Jurkat, Clone E6-1 (cell line): ENCODE measurements at places on chromosomes 2 and 18.

GRCh38 chr2:23492337-23492675 is 107.3 kb downstream of the KLHL29 start:
- no peak for DNase-seq

GRCh38 chr2:43068041-43068533 is 158.3 kb downstream of the ZFP36L2 start:
- DNase-seq, result no peak

DNA sequence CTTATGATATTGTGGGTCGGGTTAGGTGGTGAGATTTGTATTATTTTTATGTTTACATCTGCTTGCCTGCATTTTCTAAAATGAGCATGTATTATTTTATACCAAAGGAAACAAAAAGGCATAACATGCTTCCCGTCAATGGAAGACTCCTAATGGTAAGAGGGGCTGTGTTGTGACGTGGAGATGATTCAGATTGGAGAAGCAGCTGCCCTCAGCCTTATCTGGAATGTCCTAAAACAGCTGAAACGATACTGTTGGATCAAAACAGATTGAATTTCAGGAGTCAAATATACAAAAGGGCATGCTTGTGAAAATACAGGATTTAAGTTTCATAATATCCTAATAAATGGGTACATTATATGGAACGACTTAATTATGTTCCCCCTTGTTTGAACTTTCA is 19.0 kb downstream of the DGKD start:
- DNase-seq, result no peak

- no peak for DNase-seq
Measured at GRCh38 chr2:29724282-29724681, 197.1 kb downstream of the ALK start.

GRCh38 chr18:64380117-64380516 is 231.2 kb upstream of the LINC00305 start:
- no peak for DNase-seq

DNA sequence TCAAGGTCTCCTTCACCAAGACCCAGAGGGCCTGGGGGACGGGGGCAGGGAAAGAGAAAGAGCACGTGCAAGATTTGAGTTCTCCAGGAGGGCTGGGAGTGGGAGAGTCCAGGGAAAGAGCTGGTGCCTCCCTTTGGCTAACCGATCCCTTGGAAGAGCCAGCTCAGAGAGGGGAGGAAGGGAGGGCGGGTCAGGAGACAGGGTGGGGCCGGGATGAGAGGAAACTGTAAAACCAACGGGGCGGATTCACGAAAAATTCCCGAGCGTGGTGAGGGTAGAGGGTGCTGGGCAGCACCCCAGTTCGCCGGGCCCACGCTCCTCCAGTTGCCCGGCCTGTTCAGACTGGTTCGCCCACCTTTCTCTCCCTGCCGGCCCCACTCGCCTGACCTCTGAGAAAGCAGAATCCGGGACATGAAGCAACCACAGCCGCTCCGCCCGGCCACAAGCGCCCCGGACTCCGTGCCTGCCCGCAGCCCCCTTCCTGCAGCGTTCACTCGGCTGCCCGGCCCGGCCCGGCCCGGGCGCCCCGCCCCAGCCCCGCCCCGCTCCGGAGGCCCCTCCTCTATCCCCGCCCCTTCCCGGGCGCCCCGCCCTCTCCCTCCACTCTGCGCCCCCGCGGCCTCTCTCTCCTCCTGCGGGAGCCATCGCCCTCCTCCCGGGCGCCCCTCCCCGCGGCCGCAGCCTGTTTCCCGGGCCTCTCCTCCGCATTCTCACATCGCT is 230.9 kb upstream of the SMAD2 start:
- no peak for DNase-seq

GRCh38 chr2:99842451-99842850 is 299.9 kb downstream of the AFF3 start:
- DNase-seq, result no peak

DNA sequence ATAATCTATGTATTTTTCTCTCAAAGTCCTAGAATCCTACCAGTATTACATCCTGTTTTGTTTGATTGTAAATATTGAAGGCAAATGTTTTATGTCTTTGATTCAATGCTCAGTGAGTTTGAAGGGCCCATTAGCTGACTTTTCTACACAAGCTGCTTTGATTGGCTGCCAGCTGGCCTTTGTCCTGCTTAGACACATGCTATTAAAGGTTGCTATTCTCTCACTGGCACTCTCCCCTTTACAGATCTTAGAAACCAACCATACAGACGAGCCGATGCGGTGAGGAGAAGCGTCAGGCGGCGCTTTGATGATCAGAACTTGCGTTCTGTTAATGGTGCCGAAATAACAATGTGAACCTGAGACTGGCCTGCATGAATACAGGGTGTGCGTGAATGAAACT is 69.7 kb downstream of the PRPF40A start:
- no peak for DNase-seq

- DNase-seq, result no peak
Measured at GRCh38 chr2:57981083-57981768, 65.4 kb upstream of the VRK2 start.

DNA sequence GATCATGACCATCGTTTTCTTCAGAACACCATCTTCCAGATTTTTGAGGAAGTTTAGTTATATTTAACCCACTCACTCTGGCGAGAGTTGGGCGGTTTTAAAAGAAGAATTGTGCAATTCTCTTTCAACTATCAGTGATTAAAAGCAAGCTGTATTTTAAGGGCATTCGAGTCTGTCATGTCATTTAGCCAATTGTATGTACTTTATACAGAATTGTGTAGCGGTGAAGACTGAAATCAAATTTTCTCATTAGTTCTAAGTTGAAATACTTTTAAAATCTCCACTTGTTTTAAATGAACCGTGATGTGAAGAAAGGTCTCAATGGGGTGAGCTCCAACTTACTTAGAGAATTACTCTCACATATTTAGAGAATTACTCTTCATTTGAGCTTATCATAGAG is 214.6 kb upstream of the DTNA start:
- DNase-seq, result no peak

DNA sequence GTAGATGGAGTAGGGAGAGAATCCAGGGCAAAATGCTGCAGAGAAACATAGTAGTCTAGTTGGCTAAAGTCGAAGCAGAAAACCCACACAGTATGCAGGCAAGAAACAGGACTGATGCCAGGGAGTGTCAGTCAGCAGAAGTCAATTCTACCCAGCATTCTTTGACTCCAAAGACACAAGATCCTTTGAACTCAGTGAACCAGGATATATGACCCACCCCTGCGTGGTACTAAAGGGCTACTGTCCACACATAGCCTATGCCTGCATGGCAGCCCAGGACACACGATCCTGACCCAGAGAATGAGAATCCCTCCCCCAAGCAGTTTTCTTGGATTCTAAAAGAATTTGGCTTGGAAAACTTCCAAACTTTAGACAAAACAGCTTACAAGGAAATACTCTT is 42.5 kb downstream of the ALK start:
- DNase-seq, result no peak

- no peak for DNase-seq
Measured at GRCh38 chr2:144237830-144238627, 281.9 kb downstream of the ZEB2 start.

GRCh38 chr2:140998577-140998976 is 1132.2 kb downstream of the LRP1B start:
- DNase-seq, result no peak

DNA sequence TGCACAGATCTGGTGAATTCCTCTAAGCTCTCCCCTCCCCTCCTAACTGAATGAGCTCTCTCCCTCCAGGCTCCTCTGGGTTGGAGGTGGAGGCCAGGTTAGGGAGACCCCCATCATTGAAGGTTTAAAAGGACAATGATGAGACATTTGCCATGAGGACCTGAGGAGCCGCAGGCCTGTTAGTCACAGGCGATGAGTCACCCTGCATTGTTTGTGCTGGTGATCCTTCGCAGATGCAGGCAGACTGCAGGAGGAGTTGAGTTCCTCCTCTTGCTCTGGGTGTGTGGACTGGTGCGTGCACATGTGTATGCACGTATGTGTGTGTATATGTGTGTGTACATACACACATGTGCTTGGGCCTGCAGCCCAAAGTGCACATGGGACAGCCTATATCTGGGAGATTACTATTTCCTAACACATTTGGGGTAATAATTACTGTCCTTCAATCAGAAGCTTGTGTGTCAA is 42.0 kb downstream of the MCFD2 start:
- no peak for DNase-seq

GRCh38 chr2:43773876-43774613 is at the start of gene DYNC2LI1:
DYNC2LI1 (plus strand) TSS chr2:43774039; CDS start chr2:43774139, 100 bp downstream.
- peak; percentile 39 for DNase-seq

DNA sequence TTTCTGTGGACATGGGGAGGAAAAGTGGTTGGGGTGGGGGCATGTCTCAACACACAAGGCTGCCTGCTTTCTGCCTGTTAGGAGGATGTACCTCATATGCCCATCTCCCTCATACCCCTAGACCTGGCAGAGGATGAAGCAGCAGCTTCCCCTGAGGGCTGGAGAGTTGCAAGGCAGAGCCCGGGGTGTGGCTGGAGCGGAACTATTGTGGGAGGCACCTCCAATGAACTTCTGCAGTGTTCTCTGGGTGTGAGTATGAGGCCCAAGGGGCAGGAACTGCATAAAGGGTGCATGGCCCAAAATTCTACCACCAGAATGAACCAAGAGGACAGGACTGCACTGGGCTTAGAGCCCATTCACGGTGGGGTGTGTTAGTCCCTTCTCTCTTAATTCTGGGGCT is 296.3 kb upstream of the SIX2 start:
- no peak for DNase-seq

- peak; percentile 49 for DNase-seq
Measured at GRCh38 chr2:73827018-73827417, 1.7 kb upstream of the STAMBP start.

DNA sequence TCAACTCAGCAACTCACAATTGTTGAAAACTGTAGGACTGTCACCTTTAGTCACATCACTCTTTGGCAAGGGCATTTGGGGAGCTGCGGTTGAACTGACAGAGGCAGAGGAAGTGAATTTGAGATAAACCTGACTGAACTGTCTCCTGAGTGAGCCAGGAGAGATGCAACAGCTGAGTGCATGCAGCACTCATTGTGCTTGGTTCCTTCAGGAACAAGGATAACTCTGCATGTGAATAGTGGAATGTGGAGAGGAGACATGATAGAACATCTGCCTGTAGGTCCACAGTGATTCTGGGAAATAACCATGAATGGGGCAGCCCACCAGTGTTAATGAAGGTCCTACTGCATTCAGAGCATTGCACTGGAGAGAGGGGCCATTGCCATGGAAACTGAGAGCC is 494.7 kb downstream of the STK39 start:
- peak; percentile 10 for DNase-seq

- no peak for DNase-seq
Measured at GRCh38 chr2:145012214-145012670, 492.3 kb upstream of the ZEB2 start.

DNA sequence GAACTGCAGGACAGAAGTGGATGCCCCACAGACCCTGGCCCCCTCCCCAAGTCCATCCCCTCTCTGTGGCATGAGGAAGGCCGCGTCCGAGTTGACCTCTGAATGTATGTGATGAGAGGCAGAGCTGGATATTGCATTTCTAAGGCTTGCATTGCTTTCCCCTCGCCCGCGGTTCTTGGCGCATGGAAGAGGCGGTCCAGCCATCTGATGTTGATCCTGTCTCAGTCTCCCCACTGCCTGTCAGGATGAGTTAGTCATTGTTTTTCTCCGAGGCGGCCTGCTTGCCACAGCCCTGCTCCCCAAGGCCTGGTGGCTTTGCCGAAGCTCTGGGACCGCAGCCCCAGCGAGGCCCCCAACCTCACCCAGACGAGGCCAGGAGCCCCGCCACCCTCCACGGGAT is 88.6 kb downstream of the SMAD7 start:
- DNase-seq, result no peak

DNA sequence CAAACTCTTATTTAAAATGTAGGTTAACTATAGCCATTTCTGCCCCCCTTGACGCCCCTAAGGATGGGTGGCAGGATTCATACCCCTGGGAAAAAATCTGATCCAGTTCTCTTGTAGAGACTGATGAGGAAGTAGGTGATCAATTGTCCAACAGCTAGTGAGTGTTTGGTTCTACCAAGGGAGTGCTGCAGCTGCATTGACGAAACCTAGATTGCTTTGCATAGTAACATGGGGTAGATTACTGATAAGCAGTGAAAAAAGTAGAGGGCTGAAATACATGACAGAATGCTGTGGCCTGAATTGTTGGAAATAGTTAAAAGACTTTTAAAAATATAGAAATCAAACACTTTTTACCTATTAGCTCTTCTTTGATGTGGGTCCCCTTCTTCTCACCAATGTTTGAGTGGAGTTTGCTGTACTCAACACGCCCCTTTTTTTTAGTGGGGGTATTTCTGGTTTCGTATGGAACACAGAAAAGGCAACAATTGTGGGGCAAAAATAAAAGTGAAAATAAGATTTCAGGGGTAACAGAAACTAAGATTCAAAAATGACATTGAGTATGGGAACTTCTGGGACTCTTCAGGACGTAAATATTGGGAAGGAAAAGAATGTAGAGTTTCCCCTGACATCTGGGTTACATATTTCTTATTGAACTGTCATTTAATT is 66.2 kb downstream of the MAIP1 start:
- DNase-seq, result no peak

- no peak for DNase-seq
Measured at GRCh38 chr2:143477714-143478443, 348.7 kb downstream of the ARHGAP15 start.

DNA sequence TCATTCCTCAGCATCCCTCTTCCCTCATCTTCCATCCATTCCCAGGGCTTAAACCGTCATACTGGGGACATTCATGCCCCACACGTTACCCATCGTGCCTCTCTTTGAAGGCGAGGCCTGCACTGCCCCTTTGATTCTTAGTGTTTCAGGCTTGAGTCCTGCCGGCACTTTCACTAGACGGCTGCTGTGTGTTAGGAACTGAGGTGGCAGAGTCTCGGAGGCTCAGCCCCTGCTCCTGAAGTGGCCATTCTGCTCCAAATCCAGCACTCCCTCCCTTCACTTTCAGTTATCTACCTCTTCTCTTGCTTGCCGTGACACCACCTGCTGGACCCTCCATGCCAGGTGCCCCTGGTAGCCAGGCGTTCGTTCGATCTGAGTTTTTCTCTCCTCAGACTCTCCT is 43.0 kb downstream of the GRHL1 start:
- no peak for DNase-seq

DNA sequence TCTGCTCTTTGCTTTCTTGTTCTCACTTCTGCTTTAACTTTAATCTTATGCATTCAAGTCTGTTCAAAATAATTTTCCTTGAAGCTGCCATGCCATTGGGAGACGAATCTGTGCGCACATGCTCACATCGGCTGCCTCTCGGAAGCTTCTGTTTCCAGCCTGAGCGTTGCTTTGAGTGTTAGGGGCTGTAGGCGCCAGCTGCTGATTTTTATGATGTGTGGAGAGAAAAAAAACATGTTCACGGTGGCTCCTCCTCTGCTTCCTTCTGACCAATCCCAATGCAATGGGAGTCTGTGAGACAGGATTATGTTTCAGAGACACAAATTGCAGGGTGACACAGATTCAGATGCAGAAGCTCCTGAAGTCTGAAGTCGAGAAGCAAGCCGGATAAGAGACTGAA is at the start of gene MC4R:
Gene MC4R, minus strand, starts transcription at position 180 of the 400 bp plus-strand sequence. CDS start 426 bp downstream, outside the sequence.
- peak; percentile 11 for DNase-seq

DNA sequence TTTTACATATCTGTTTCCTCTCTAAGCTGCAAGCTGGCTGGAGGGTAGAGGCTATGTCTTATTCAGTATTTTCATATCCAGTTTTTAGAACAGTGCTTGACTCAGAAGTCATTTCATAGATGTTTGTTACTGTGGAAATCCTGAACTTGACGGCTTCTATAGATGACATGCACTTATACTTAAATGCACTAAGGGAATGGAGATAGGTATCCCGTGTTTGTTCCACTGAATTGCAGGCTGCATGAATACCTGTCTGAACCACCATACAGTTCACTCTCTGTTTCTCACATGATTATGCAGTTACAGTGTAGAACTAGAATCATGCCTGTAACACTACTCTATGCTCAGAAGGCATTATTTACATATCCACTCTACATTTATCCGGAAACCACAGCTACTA is 417.1 kb downstream of the MTX2 start:
- DNase-seq, result no peak
